ENCODE measurements at places on chromosomes 12 and 14.
A peak's percentile ranks its signal among the peaks of the same experiment; 100 is the strongest.

GRCh38 chr14:47675466-47676314, at the start of gene MDGA2:
TSS of gene MDGA2 (minus strand) at chr14:47675605.
- no peak for DNase-seq

DNA sequence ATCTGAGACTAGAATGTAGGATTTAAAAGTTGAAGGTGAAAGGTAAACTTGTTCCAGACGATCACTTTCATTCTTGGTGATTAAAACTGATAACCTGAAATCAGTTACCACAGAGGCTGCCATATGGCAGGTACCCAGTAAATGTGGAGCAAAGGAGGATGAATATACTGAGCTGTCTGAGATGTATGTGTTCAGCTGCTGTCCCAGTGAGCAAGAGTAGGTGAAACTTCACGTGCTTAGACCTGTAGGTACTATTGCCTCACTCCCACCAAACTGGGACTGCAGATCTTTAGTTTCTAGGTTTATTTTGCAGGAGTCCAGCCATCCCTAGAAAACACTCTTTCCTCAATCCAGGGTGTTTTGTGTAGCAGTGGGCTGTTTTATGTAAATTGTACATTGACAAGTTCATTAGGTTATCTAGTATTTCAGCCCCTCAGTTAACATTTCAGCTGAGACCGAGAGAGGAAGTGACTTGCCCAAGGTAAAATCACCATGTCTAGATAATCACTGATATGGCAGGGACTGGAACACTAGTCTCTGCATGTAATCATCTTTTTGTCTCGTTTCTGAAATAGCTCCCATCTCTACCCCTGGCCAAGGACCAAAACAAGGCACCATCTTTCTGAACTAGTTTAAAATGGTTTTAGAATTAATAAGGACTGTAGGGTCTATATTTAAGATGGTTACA, 62.7 kb downstream of the ATG14 start:
- DNase-seq: no peak

DNA sequence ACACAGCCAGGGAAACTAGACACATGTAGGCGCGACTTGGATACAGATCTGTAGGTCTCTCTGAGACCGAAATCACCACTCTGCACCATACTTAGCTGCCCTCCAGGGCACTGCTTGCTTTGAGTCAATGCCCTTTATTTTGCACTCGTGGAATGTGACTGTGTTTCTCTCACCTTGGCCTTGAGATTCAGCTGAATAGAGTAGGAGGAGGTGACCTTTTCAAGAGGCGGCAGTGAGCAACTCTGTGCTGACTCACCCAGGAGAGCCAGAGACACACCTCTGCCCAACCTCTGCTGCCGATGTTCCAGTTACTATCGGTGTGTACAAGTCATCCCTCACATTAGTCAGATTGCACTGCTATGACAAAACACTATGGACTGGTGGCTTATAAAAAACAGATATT, 583.4 kb downstream of the VRK1 start:
- DNase-seq: no peak

DNA sequence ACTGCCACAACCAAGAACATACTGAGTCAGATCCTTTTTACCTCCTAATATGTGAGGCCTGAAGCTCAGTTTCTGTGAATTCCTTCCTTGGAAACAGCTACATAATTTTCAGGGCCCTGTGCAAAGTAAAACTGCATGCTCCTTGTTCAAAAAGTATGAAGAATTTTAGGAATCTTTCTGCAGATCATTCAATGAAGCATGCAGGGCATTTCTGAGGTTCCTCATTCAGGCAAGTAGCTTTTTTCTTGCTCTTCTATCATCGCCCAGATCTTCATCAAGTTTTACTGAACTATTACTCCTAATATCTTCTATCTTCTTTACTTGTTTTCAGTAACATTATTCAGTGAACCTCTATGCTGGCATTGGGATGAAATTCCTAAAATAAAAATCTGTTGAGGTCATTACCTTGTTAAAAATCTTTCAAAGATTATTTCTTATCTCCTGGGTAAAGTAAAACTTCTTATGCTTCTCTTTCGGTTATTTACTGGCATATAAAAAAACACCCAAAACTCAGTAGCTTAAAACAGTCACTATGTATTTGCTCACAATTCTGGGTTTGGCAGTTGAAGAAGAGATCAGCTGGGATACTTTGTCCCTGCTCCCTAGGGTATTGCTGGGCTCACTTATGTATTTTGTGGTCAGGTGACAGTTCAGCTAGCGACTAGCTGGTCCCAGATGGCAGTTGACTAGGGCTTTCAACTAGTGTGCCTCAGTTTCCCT, 42.6 kb upstream of the KRR1 start:
- DNase-seq: peak; percentile 23

DNA sequence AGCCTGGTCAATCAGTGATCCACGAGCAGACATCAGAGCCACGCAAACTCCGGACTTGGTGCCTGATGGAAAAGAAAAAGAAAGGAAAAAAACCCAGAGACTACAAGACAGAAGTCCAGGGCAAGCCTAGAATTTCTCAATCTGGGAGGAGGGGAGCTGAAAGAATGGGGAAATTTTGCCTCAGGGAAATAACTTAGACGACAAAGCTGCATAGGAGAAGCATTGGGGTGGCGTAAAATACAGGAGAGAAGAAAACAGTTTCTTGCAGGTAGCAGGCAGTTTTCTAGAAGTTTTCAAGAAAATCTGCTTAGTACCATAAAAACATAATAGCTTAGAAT, 2.6 kb upstream of the SLC11A2 start:
- no peak for DNase-seq

DNA sequence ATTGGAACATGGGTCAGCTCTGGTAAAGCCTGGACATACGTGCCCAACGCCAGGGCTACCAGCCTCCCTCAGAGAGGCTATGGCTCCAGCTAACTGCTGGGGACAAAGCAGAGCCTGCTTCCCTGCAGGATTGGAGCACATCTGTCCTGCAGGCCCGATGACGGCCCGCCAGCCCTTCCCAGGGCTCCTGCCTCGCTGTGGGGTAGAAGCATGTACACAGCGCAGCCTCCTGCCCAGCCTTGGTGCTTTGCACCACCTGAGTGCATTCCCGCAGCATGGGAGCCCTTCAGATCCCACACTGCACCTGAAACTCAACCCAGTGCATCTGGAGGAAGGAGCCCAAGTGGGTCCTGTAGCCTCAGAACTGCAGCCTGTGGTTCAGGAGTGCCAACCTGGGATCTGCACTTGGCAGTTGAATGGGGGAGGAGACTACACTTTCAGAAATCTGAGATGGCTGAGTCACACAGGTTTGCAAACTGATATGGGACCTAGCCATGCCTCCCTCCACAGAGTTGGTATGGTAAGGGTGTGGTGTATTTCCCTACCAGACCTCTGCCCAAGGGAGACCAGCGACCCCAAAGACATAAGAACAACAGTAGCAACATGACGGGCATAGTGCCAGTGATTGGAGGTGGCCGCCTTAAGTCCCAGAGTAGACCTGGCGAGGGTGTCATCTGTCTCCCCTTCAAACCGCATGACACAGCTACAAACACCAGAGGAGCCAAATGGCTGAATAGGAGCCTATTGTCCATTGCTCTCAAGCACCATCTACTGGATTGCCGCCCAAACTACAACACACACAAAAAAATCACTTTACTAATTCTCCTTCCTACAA, 273.9 kb upstream of the MIS18BP1 start:
- no peak for DNase-seq

- no peak for DNase-seq
These were observed 22.6 kb upstream of the MAPKAPK5 start for GRCh38 chr12:111819191-111820158.

DNA sequence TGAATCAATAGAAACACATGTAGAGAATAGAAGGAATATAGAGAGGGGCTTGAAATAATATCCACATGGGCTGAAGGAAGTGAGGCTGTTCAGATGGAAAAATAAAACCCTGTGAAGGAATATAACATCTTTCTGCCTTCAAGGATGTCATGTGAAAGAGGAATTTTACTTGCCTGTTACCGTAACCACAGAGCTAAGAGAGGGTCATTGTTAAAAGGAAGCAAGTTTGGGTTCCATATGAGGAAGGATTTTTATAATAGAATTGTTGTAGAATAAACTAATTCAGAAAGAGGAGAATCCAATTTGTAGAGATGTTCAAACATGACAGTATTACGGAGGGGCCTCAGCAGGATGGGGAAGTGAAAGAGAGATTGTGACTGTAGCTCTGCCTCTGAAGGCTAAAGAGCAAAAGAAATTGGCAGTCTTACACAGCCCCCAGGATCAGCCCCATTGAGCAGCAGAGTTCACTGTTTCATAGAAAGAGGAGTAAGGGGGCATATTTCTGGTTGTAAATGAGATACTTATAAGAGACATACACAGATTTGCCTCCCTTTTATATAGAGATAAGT, 41.8 kb upstream of the PTPRR start:
- DNase-seq: no peak

DNA sequence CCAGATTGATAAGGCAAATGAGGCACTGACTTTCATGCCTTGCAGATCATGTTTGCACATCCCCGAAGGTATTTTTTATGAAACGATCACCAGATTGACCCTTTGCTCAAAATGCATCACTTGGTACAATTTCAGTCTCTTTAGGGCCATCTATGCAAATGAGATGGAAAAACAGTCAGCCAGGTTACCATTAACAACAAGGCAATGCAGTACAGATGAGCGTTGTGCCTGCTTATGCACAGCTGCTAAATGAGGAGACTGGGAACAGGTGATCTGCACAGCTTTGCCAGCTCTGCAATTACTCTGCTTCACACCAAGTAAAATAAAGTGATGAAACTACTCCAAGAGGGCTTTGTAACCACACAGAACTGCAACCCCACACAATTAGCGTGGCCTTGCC, 26.1 kb upstream of the PLEKHG7 start:
- DNase-seq: no peak

GRCh38 chr14:104582662-104583061, 3.1 kb downstream of the C14orf180 start:
- no peak for DNase-seq

- DNase-seq: no peak
These were observed 335.8 kb downstream of the FLRT2 start for GRCh38 chr14:85865701-85866100.

DNA sequence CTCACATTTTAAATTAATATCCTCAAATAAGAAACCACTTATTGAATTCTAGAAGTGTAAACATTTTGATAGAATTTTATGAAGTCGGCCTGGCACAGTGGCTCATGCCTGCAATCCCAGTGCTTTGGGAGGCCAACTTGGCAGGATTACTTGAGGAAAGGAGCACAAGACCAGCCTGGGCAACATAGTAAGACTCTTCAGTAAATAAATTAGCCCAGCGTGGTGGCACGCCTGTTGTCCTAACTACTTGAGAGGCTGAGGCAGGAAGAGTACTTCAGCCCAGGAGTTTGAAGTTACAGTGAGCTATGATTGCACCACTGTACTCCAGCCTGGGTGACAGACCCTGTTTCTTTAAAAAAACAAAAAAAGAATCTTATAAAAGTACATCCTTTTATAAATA, 8.9 kb upstream of the ZNF410 start:
- DNase-seq: no peak

- peak; percentile 11 for DNase-seq
These were observed 3.5 kb downstream of the KICS2 start for GRCh38 chr12:64218597-64218996.

- no peak for DNase-seq
These were observed 93.2 kb downstream of the EGLN3 start for GRCh38 chr14:33857650-33858049.

DNA sequence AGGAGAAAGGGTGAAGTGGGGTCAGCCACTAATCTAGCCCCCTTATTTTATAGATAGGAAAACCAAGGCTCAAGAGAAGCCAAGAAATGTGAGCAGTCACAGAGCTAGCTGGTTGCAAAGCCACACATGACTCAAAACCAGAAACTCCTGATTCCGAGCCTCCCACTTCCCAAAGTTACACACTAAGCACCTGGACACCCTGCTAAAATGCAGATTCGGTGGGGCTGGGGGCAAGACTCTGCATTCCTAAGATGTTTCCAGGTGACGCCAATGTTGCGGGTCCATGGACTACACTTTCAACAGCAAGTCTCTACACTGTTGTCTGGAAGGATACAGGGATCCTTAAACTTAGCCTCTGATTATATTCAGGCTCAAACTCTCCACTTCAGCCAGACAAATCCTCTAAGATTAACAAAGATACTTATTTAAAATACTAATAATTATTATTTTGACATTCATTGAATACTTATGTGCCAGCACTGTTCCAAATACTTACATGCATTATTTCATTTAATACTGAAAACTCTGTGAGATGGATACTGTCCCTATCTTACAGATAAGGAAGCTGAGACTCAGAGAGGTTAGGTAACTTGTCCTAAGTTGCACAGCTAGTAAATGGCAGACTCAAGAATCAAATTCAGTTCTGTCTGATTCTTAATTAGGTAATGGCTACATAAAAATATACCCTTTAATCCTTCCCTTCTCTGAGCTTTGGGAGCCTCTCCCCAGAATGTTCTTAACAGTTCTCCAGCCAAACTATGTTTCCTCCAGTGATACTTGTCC, 81.4 kb downstream of the CRACR2A start:
- no peak for DNase-seq

DNA sequence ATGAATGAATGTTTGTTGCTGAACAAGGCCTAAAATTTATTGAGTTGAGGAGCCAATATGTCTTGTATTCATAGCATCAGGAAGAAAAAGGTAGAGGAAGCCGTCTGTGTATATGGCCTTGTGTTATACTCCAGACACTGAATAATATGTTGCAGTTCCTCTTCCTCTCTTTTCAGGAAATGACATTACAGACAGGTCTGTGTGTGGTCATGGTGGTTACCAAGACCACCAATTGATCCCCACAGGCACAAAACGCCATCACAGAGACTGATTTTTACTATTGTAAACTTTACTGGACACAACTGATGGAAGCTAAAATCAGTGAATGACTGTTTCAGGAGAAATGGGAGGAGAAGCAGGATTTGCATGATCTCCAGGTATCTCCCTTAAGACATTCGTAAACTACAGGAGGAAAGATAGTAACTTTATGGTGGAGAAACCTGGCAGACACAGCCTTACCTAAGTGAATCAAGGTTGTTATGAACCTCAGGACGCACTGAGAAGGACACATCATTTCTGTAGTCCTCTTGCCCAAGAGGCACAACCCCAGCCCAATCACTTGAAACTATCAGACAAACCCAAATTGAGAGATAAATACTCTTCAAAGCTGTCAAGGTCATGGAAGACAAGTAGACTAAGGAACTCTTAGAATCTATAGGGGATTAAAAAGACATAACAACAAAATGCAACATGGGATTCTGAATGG, 334.1 kb upstream of the RGS6 start:
- DNase-seq: no peak
